ENCODE measurements at places on chromosomes 3 and 15.

DNA sequence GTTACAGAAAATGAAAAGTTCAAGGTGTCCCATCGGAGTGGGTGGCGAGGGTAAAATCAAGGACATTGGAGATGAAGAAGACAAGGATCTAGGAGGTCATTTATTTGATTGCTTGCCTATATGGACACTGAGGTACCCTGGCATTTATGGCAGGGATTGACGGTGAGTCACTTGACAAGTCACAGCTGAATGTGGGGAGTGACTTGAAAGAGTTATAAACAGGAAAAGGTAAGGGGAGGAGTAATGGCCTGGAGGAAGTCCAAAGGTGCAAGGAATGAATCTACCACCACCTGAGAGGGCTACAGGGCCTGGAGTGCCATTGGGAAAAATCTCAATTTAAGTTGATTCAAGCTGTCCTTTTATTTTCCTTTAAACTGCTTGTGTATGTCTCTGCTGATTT, 11.8 kb upstream of the SGO1 start:
- DNase-seq = no peak
- H3K27ac ChIP-seq = no peak overlapping the region
- peaks cover 4% of the 10 kb centered on the region for H3K4me1 ChIP-seq
- no peaks in the 10 kb centered on the region for H3K36me3 ChIP-seq
- H3K27me3 ChIP-seq = no peaks in the 10 kb centered on the region
- H3K4me3 ChIP-seq = no peak overlapping the region

- no peaks in the 10 kb centered on the region for H3K36me3 ChIP-seq
- peaks cover 40% of the 10 kb centered on the region for H3K27me3 ChIP-seq
- no peak overlapping the region for H3K4me3 ChIP-seq
- no peak overlapping the region for H3K27ac ChIP-seq
- DNase-seq = no peak
Measured at GRCh38 chr3:150292891-150293290, 115.2 kb upstream of the TSC22D2 start.

- H3K4me1 ChIP-seq = no peaks in the 10 kb centered on the region
- no peaks in the 10 kb centered on the region for H3K36me3 ChIP-seq
- DNase-seq = no peak
- H3K27me3 ChIP-seq = no peaks in the 10 kb centered on the region
Measured at GRCh38 chr3:62097121-62097520, 276.2 kb downstream of the FEZF2 start.

DNA sequence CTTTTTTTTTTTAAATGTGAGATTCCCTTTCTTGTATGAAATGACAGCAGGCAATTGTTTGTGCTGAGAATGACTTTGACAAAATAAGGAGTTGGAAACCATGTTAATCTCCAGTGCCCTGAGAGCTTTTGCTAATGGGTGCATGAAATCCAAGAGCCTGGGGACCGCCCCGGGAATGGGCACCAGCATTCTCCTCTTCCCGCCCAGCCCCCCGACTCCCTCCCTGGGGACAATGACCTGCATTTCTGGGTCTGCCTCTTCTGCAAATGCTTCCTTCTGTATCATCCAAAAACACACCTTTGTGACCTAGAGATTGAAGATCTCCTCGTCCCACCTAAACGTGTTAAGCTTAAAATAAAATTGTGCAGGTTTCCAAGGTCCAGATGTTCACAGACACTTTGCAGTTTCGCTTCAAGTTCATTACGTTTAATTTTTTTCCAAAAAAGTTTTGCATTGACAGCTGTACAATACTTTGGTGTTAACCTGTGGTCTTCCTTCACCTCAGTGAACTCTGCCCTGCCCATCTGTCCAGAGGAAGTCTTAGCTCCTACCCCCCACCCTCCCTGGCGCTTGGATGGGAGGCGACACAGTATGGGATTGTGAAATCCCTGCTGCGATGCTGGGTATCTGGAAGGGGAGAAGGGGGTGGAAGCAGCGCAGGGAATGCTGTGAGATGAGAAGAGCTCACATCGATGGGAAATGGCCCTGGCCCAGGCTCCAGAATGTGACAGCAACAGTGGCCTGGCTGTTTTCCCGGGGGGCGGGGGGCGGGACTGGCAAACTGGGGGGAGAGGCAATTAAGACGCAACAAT, 50.1 kb downstream of the TLE3 start:
- H3K27ac ChIP-seq = no peak overlapping the region
- H3K4me3 ChIP-seq = no peak overlapping the region
- no peaks in the 10 kb centered on the region for H3K27me3 ChIP-seq
- H3K4me1 ChIP-seq = no peaks in the 10 kb centered on the region

GRCh38 chr15:78179286-78179840, 30.2 kb downstream of the IDH3A start:
- peaks cover 7% of the 10 kb centered on the region for H3K27me3 ChIP-seq
- H3K4me1 ChIP-seq = peaks cover 9% of the 10 kb centered on the region
- DNase-seq = no peak

DNA sequence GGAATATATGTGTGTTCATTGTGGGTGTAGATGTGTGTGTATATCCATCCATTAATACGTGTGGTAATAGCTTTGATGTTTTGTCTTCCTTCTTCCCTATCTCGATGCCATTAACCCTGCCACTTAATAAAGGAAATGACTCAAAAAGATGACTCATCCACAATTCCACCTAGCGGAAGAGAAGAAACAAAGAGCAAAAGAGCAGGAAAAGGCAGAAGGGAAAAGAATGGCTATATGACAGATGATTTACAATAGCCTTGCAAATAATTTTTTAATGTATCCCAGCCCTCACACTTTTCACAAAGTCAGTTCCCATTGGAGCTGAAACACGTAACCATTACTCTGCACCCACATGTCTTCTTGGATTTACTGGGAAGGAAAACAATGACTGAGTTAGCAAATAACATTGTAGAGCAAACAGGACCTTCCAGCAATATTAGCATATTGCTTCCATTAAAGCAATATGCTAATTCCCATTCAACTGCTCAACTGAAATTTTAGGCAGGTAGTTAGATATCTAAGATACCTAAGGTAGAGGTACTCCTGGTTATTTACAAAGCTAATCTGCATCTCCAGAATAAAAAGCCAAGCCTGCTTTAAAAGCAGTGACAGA, 197.2 kb downstream of the KCNAB1 start:
- H3K4me1 ChIP-seq = no peaks in the 10 kb centered on the region
- H3K4me3 ChIP-seq = no peak overlapping the region
- DNase-seq = no peak
- no peaks in the 10 kb centered on the region for H3K36me3 ChIP-seq
- peaks cover 7% of the 10 kb centered on the region for H3K27me3 ChIP-seq
- no peak overlapping the region for H3K27ac ChIP-seq

- no peaks in the 10 kb centered on the region for H3K27me3 ChIP-seq
- H3K27ac ChIP-seq = no peak overlapping the region
- H3K36me3 ChIP-seq = peaks cover 28% of the 10 kb centered on the region
- no peak overlapping the region for H3K4me3 ChIP-seq
- no peak for DNase-seq
Measured at GRCh38 chr15:73283366-73283962, 85.3 kb downstream of the HCN4 start.

DNA sequence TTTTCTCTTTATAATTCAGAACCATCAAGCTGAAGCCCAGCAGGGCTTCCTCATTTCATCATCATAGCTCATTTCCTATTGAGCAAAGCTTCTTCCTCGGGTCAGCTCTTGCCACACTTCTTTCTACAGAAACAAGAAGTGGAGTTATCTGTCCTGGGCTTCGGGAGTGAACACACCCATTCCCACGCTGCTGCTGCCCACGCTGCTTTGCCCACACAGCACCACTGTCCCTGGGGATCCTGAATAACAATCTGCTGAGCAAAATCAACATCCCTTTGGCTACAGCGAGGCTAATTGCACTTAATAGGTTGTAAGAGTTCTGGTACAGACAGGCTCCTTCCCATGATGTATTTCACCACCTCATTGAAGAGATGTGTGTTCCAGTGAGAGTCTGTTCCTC, 23.7 kb downstream of the CEP19 start:
- no peaks in the 10 kb centered on the region for H3K36me3 ChIP-seq
- no peaks in the 10 kb centered on the region for H3K27me3 ChIP-seq
- H3K4me1 ChIP-seq = peaks cover 12% of the 10 kb centered on the region
- no peak for DNase-seq
- H3K4me3 ChIP-seq = no peak overlapping the region

Data from effector memory CD8-positive, alpha-beta T cell (primary cell).